Fibroblast of mammary gland (primary cell): ENCODE measurements at places on chromosomes 7 and 10.

DNA sequence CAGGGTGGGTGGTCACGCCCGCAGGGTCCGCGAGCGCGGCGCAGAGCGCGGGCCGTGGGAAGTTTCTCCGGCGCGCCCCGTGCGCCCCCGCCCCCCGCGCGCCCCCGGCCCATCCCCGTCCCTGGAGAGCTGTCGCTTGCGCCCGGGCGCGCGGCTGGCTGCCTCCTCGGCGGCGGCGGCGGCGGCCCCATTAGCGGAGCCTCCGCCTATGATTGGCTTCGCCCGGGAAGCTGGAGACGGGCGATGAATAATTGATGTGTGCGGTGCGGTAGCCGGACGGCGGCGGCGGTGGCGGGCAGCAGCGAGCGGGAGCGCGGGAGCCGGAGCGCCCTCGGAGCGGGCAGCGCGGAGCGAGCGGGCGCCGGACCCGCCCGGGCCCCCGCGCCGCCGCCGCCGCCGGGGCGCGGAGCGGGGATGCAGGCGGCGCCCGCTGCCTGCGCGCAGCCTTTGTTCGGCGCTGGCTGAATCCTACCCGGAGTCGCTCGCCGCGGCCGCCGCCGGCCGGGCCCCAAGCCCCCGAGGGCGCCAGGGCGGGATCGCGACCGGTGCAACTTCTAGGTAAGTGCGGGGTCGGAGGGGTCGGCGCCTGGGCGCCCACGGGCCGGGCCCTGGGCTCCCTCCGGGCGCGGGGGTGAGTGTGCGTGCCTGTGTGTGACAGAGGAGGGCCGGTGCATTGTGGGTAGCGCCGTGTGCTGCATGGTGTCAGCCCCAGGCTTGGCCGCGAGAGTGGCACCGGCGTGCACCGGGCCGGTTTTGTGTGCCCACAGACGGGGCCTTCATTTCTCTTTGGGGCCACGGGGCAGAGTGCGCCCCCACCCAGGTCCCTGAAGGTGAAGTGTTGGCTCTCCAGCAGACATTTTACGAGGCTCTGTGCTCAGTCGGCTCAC is 103.8 kb upstream of the PPIF start:
- no peak for DNase-seq

- no peak for DNase-seq
Measured at GRCh38 chr10:133100706-133101415, 13.1 kb downstream of the ADGRA1 start.

- DNase-seq: no peak
Measured at GRCh38 chr10:12543589-12543988, 194.2 kb downstream of the CAMK1D start.

GRCh38 chr10:13351340-13351915 is 3.3 kb upstream of the SEPHS1 start:
- DNase-seq: no peak
